Progenitor cell of endocrine pancreas (in vitro differentiated cells): ENCODE measurements at places on chromosomes 1 and 21.

- no peak for DNase-seq
These were observed 101.2 kb upstream of the SLC2A1 start for GRCh38 chr1:43059640-43060574.

DNA sequence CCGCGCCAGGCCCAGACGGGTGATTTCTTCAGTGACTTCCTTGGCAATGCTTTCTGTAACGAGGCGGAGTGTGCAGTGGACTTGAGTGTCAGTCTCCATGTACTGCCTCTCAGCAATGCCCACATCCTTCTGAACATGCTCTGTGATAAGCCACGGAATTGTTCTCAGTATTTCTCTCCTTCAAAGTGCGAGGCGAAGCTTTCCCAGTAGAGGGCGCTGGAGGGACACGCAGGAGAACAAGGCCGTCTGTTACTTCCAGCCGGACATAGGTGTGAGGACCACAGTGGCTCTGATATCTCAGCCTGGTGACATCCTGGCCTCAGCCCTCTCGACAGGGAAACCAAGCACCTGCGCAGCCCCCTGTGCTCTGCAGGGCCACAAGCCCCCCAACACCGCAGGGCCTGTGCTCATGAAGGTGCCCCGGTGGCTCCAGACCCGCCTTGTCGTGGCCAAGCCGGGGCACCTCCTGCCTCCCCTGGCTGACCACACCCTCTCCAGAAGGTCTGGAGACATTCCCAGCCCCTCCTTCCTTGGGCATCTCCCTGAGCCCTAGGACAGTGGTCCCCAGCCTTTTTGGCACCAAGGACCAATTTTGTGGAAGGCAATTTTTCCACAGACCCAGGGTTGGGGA is 46.1 kb upstream of the BACE2 start:
- peak; percentile 71 for DNase-seq

GRCh38 chr1:206506405-206507283 is 687 bp upstream of the RASSF5 start:
- no peak for DNase-seq

DNA sequence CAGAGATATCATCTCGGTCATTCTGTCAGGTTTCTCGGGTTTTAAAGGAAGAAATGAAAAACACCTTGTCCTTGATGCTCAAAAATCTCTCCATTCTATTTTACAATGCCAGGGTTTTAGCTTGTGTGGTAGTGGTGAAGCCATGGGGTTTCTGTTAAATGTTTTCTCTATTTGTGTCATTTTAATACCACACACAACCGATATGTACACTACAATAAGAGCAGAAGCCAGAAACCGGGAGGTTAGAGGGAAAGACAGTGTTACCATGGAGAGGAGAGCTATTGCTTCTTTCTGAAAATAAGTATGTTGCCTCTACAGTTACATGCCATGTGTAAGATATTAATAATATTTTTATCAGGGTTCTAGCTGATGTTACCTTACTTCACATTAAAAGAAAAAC is 2.8 kb downstream of the SLC35D1 start:
- DNase-seq, result no peak
